ENCODE measurements at places on chromosomes 5 and 9. TPM values are rescaled to one million over a fixed set of nuclear protein-coding genes. Genes with fewer than 3 reads are reported as not detected.
A peak's percentile ranks its signal among the peaks of the same experiment; 100 is the strongest.

The HACD4 gene
- 4.0 TPM for total RNA-seq

The PTGDS gene
- not detected for total RNA-seq

The DBH gene
- total RNA-seq = not detected

The RIC1 gene
- 14.4 TPM for total RNA-seq

The COL15A1 gene
- total RNA-seq = not detected

The EXD3 gene
- 9.0 TPM for total RNA-seq

The PCDHGA10 gene
- total RNA-seq = not detected

GRCh38 chr9:99954819-99955218 lies 48.4 kb downstream of the STX17 start:
- H3K36me3 ChIP-seq = peaks cover 28% of the 10 kb centered on the region
- no peak for DNase-seq
- peaks cover 25% of the 10 kb centered on the region for H3K4me1 ChIP-seq
- no peaks in the 10 kb centered on the region for H3K27me3 ChIP-seq
- H3K27ac ChIP-seq = peak overlapping the region; percentile 22
- H3K4me3 ChIP-seq = no peak overlapping the region

GRCh38 chr5:81751836-81752643 lies 1.1 kb upstream of the SSBP2 start:
- H3K27me3 ChIP-seq = peaks cover 3% of the 10 kb centered on the region
- peak overlapping the region; percentile 48 for H3K27ac ChIP-seq
- H3K4me3 ChIP-seq = peak overlapping the region; percentile 87

DNA sequence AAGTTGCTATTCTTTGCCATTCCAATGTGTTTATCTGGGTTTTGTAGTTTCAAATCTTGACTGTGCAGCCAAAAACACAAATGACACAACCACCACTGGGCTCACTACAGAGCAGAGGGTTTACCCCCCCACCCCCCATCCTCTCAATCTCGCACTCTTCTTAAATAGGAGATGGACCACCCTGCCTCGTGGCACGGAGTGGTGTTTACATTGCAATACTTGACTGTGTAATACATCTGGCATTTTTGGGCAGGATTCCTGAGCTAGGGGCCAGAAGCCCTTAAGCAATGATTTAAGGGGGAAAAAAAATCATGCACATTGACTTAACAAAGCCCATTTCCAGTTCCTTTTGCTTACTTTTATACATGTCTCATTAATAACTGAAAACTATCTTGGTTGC lies 19.0 kb downstream of the PTCH1 start:
- no peak for DNase-seq
- peaks cover 5% of the 10 kb centered on the region for H3K27me3 ChIP-seq
- H3K27ac ChIP-seq = no peak overlapping the region

DNA sequence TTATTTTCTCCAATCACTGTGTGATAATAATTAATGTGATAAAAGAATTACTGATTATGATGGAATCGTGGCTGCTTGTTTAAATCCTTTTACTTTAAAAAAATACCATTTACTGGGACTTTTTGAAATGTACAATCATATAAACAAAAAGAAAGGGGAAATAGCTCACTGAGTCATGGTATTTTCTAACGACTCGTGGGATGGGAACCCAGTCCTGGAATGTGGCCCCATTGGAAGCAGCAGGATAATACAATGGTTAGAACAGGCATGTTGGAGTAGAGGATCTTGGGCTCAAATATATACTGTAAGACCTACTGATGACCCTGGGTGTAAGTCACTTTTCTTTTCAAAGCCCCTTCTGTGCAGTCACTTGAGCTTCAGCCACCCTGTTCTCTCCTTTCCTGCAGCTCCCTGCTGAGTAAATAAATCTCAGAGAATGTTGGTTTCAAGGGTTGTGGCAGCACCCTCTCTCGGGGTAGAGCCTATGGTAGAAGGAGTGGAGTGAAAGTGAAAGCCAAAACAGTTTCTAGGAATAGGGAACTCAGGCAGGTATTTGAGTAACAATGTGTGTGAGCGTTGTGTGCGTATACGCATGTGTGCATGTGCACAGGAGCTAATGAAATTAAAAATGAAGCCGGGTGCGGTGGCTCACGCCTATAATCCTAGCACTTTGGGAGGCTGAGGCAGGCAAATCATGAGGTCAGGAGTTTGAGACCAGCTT lies 40.8 kb upstream of the LARP1 start:
- H3K36me3 ChIP-seq = no peaks in the 10 kb centered on the region
- peaks cover 7% of the 10 kb centered on the region for H3K4me1 ChIP-seq
- no peaks in the 10 kb centered on the region for H3K27me3 ChIP-seq
- no peak overlapping the region for H3K4me3 ChIP-seq
- DNase-seq = peak; percentile 15
- H3K27ac ChIP-seq = no peak overlapping the region

GRCh38 chr9:7216004-7216841 lies 458.4 kb downstream of the KDM4C start:
- DNase-seq = peak; percentile 77
- H3K4me3 ChIP-seq = no peak overlapping the region
- H3K27ac ChIP-seq = no peak overlapping the region
- H3K36me3 ChIP-seq = peaks cover 2% of the 10 kb centered on the region
- H3K27me3 ChIP-seq = peaks cover 2% of the 10 kb centered on the region
- peaks cover 10% of the 10 kb centered on the region for H3K4me1 ChIP-seq

GRCh38 chr9:110769667-110770066 lies 101.1 kb downstream of the MUSK start:
- no peak overlapping the region for H3K27ac ChIP-seq
- H3K4me3 ChIP-seq = no peak overlapping the region
- H3K27me3 ChIP-seq = no peaks in the 10 kb centered on the region
- no peaks in the 10 kb centered on the region for H3K4me1 ChIP-seq

- H3K4me1 ChIP-seq = peaks cover 16% of the 10 kb centered on the region
- H3K36me3 ChIP-seq = no peaks in the 10 kb centered on the region
- no peak overlapping the region for H3K4me3 ChIP-seq
- peak overlapping the region; percentile 90 for H3K27ac ChIP-seq
- no peaks in the 10 kb centered on the region for H3K27me3 ChIP-seq
- no peak for DNase-seq
Observed at GRCh38 chr5:173782671-173783101, 105.5 kb upstream of the CPEB4 start.

DNA sequence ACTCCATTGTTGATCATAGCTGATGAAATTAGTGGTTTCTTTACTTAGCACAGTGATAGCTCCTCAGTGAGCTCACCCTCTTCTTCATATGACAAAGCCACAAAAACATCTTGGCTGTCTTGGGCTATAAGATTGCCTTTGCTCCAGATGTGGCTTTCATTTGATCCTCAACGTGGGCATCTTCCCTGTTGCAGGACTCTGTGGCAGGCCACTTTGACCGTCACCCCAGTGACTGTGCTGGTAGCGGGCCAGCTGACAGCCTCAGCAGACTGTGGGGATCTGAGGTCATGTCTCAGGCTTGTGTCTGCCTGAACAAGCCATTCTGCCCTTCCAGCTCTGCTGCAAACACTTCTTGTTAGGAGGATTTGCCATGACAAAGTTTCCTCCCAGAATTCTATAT lies 422.2 kb downstream of the NR2F1-AS1 start:
- no peak for DNase-seq
- no peaks in the 10 kb centered on the region for H3K27me3 ChIP-seq
- no peaks in the 10 kb centered on the region for H3K36me3 ChIP-seq

DNA sequence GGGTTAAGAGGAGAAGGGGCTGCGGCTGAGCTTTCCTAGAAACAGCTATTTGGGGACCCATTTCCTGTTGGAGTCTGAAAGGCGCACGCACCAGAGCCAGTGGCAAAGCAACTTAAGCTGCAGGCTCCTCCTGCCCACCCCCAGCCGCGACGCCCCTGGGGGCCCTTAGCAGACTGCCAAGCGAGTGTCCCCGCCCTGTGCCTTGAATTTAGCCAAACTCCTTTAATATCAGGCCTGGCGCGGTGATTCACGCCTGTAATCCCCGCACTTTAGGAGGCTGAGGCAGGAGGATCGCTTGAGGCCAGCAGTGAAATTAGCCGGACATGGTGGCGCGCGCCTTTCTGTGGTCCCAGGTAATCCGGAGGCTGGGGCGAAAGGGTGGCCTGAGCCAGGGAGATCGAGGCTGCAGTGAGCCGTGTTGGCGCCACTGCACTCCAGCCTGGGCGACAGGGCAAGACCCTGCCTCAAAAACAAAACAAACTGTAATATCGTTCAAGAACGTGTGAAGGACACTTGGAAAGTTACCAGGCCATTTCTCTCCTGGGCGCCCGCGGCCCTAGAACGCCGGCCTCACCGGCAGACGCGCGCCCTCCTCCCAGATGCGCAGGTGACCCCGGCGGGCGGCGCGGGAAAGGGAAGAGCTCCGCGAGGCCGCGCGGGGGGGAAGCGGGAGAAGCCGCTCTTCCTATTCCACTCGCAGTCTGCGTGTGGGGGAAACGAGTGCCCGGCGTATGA lies 1.0 kb upstream of the F2R start:
- no peak overlapping the region for H3K27ac ChIP-seq
- H3K36me3 ChIP-seq = no peaks in the 10 kb centered on the region
- peak; percentile 33 for DNase-seq
- H3K4me1 ChIP-seq = peaks cover 38% of the 10 kb centered on the region
- H3K27me3 ChIP-seq = peaks cover 42% of the 10 kb centered on the region
- H3K4me3 ChIP-seq = peak overlapping the region; percentile 73

- no peak for DNase-seq
- no peaks in the 10 kb centered on the region for H3K4me1 ChIP-seq
- no peak overlapping the region for H3K4me3 ChIP-seq
- no peaks in the 10 kb centered on the region for H3K36me3 ChIP-seq
- no peaks in the 10 kb centered on the region for H3K27me3 ChIP-seq
Observed at GRCh38 chr9:110179734-110180133, 28.2 kb downstream of the C9orf152 start.

DNA sequence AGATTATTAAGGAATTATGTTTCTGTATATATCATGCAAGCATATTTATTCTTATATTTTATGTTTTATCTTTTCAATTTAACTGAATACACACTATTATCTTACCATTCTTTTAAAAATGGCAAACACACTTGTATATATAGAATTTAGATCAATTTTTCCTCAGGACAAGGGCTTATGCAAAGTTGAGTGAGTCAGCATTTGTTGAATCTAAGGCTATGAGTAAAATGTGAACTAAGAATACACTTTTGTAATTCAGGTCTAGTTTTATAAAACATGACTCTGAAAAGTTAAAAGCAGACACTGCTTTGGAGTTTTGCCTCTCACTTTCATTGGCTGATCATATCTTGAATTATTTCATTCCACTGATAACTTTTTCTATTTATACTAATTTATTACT lies 127.8 kb downstream of the FOCAD start:
- peaks cover 5% of the 10 kb centered on the region for H3K4me1 ChIP-seq
- DNase-seq = no peak
- H3K4me3 ChIP-seq = no peak overlapping the region
- H3K27ac ChIP-seq = no peak overlapping the region
- no peaks in the 10 kb centered on the region for H3K27me3 ChIP-seq

GRCh38 chr5:34535944-34536623 lies 120.0 kb upstream of the RAI14 start:
- peak; percentile 41 for DNase-seq
- peaks cover 18% of the 10 kb centered on the region for H3K4me1 ChIP-seq
- no peak overlapping the region for H3K4me3 ChIP-seq

DNA sequence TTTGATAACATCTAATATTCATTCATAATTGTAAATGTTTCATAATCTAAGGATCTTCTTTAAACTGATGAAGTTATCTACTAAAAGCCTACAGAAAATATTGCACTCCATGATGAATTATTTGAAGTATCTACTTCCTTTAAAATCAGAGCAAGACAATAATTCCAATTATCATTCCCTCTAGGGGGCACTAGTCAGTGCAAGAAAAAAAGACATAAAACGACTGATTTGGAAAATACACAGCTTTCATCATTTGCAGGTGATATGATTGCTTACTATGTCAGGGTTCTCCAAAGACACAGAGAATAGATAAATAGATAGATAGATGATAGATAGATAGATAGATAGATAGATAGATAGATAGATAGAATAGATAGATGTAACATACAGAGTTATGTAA lies 13.5 kb upstream of the GRM6 start:
- no peaks in the 10 kb centered on the region for H3K4me1 ChIP-seq
- H3K36me3 ChIP-seq = no peaks in the 10 kb centered on the region
- peaks cover 7% of the 10 kb centered on the region for H3K27me3 ChIP-seq

- H3K4me3 ChIP-seq = no peak overlapping the region
- H3K4me1 ChIP-seq = peaks cover 16% of the 10 kb centered on the region
- no peak for DNase-seq
- no peaks in the 10 kb centered on the region for H3K27me3 ChIP-seq
Observed at GRCh38 chr5:133981714-133982113, 13.3 kb upstream of the C5orf15 start.

DNA sequence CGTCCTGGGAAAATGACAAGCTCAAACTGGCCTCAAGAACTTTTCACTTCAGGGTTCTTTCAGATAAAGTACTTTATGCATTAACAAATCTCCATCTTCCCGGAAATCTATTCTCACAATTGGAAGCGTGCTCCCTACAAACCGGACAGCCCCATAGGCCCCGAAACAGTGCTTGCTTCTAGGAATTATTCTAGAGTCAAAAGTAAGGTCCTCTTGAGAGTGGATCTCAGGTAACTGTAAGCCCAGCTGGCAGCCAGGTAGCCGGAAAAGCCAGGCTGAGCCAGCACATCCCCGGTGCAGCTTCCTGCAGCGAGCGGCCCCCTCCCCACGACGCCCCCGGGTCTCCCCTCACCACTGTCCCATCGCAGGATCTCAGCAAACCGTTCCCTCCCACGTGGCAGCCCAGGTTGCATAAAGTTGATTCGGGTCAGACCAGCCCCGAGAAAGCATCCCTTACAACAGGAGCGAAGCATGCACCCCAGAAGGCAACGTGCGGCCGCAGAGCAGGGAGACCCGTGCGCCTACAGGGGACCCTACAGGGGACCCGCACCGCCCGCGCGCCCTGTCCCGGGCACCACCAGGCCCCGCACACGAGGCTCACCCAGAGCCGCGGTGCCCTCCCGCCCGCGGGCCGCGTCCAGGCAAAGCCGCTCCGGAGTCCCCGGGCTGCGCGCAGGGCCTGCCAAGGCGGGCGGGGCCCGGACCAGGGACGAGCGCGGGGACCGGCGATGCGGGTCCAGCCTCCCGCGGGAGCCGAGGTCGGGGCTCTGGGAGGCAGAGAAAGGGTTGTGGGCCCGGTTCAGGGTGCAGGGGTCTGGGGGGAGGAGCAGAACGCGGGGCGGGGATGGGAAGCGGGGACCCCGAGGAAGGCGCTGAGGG lies 920 bp downstream of the LPCAT1 start:
- DNase-seq = no peak
- peak overlapping the region; percentile 53 for H3K27ac ChIP-seq
- peaks cover 46% of the 10 kb centered on the region for H3K4me1 ChIP-seq
- peaks cover 26% of the 10 kb centered on the region for H3K36me3 ChIP-seq
- H3K27me3 ChIP-seq = no peaks in the 10 kb centered on the region

DNA sequence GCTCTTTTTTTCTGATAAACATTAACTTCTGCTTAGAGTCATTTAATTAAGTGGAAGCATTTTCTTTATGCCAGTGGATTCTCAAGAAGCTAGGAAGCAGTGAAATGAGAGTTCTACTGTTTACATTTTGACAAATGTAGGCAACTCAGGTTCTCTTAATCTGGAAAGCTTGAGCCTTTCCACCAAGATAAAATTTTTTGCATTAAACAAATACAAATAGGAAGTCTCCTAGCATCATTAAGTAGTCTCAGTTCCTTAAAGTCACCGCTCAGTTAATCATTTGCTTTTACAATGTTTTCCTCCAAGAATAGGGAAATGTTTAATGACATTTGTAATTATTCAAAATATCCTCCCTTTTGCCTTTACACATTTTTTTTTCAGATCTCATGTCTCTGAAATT lies 290.4 kb upstream of the PDE4D start:
- no peaks in the 10 kb centered on the region for H3K27me3 ChIP-seq
- no peaks in the 10 kb centered on the region for H3K36me3 ChIP-seq
- no peaks in the 10 kb centered on the region for H3K4me1 ChIP-seq
- no peak overlapping the region for H3K27ac ChIP-seq
- DNase-seq = no peak

Data from activated CD8-positive, alpha-beta T cell treated with anti-CD3 and anti-CD28 coated beads for 36 hours (primary cell).